ENCODE measurements at places on chromosomes 6 and 20.

DNA sequence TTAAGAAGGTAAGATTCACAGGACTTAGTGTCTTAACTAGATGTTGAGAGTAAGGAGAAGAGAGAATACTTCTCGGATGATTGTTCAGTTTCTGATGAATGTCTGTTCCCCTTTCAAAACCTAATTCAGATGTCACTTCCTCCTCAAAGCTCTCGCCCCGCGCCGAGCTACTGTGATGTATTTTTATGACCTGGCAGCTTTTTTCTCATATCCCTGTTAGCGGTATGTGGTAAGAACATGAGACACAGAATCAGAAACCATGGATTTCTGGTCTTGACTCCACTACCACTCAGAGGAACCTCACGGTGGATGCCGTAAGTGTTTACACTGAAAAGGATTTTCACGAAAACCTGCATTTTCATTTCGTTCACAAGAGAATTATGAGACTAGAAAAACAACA is 48.4 kb downstream of the CEP43 start:
- no peak for DNase-seq

GRCh38 chr6:169978615-169979161 is 227.3 kb downstream of the ERMARD start:
- DNase-seq, result no peak

DNA sequence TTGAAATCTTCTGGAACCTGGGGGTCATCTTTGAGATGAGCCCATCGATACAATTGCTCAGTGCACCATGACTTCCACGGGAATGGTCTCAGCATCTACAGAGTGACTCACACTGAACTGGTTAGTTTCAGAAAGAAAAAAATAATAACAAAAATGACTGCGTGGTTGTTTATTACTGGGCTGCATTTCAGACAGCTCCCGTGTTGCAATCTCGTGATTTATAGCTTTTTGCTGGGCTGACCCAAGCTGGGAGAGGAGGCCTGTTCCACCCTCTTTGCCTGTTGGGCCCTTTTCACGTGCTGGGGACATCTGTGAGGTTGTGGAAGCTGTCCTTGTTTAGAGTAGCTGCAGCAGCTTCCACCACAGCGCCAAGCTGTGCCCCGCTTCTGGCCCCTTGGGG is 225.5 kb downstream of the BMP7 start:
- peak; percentile 83 for DNase-seq

DNA sequence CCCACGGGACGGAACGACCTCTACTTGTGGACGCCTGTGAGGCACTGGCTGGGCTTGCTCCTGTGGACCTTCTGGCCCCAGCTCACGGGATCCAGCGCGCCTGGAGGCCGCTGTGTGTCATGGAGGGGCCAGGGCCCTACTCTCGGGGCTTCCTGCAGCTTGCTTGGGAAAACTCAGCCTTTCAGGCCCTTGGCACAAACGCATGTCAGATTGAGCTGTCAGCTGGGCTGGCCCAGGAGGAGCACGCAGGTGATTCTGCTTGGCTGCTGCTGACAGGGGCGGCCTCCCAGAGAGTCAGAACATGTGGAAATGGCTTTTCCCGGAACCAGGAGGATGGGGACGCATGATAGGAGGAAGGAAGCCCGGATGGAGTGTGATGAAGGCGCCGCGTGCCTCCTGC is 39.7 kb downstream of the TMEM181 start:
- no peak for DNase-seq

- DNase-seq, result no peak
These were observed 199.1 kb downstream of the ERMARD start for GRCh38 chr6:169950558-169950957.

DNA sequence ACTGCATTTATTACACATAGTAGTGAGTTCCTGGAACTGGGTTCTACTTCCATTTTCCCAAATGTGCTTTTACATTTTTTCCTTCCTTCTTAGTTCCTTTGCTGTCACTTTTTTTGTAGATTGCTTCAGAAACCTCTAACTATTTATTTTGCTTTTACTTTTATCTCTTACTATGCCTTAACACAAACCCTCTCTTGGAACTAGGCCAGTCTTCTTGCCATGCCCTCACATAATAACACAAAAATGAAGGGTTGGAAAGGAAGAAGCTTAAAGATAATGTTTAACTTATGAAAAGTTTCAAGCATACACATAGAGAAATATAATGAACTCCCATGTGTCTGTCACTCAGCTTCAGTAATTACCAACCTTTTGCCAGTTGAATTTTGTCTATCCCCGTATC is 27.1 kb downstream of the TOP1 start:
- DNase-seq, result no peak

DNA sequence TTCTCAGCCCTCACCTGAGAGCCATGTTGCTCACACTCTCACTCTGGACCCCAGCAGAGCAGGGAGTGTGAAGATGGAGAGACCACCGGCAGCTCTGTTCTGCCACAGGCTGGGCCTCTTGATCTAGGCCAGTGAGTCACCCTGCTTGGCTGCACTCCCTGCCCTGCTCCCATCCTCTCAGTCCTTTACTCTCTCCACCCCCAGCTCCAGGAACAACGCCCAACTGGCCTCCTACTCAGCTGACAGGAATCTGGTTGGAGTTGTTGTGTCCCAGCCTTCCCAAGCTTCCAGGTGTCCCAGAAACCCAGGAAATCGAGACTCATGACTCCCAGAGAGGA is at the start of gene PSORS1C1:
TSS of gene PSORS1C1 (plus strand) at position 260 of the 338 bp plus-strand sequence. CDS start 14,833 bp downstream, outside the sequence.
- DNase-seq, result peak; percentile 96

- no peak for DNase-seq
These were observed 7.0 kb upstream of the NINL start for GRCh38 chr20:25592135-25592852.

DNA sequence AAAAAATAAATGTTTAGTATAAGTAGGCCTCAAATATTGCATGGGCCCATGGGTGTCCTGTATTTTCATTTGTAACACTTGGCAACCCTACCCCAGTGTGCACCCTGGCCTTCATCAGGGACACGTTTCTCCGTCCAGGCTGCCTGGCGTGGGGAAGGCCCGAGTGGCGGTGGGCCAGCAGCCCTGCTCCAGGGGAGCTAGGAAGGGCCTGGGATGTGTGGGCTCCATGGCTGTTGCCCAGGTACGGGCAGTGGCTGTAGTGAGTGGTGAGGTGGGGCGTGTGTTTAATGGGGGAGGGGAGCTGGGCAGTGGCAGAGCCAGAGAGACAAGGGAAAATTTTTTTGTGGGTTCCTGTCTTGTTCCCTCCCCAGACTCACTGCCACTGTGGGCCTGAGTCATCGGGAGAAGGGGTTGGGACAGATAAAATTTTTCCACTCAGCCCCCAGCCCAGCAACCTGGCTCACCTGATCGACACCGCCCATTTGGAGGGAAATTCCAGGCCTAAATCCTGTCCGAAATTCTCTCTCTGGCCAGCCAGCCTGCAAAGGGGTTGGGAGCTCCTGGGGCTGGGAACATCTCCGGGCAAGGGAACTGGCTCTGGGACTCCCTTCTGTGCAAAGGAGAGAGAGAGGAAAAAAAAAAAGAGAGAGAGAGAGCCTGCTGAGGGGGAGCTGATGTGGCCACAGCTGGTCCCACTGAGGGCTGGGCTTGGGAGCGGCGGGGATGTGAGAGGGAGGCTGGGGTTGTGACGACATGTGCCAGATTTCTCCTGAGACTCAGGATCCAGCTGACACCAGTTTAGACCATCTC is 32.5 kb upstream of the VEGFA start:
- DNase-seq, result peak; percentile 11

- no peak for DNase-seq
These were observed 10.3 kb downstream of the SLC2A4RG start for GRCh38 chr20:63749597-63750508.

DNA sequence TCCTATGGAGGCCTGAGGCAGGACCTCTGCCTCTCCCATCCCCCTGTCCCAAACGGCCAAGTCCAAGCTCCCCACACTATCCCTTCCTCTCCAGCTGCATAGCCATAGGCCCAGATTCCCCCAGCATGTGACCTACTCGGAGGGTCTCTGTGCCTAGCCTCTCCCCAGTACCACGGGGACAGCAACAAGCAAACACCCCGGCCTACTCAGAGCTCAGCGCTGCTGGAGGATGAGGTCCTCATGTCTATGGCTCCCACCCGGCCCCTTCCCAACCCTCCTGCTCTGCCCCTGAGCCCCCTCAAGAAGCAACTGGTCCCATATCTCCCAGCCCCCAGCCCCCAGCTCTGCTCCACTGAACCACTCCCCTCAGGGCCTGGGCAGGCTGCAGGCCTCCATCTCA is 24.2 kb downstream of the RNASET2 start:
- no peak for DNase-seq

- DNase-seq, result no peak
These were observed 244.4 kb downstream of the FOXA2 start for GRCh38 chr20:22339946-22340345.

- no peak for DNase-seq
These were observed 105.0 kb upstream of the MAP3K7 start for GRCh38 chr6:90691823-90692222.

DNA sequence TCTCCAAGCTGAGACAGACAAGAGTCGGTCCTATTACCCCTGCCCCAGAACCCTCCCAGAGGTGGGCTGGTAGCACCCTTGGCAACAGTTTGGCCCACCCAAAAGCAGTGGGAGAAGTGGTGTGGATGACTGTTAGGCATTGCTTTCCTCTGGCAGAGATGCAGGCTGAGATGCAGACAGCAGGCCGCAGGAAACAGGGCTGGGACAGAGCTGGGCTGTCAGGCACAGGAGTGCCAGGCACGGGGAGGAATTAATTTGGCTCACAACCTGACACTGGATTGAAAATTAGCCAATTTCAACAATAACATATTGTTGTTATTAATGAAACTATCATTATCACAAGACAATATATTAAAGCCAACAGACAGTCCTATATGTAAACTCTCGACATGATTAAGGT is 15.7 kb upstream of the SIRT5 start:
- no peak for DNase-seq

DNA sequence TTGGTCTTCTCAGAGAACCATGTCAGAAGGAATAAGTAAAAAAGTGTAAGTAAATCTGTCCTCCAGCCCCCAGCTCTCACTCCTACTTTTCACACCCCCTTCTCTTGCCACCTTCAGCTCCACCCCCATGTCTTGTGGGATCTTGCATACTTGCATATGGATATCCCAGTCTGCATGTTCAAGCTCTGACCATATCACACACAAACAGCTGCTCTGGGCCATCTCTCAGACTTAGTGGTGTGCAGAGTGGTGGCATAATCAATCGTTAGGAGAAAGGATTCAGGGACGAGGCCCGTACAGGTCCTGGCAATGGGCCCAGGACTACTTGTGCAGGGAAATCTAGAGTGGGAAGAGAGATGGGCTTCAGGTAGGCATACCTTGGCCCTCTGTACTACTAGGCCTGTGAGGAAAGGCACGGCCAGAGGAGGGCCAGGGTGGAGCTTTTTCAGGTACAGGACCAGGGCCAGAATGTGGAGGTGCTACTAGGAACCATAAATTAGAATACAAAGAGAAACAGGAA is 112.0 kb upstream of the SGK1 start:
- DNase-seq, result no peak

- no peak for DNase-seq
These were observed 11.0 kb downstream of the ALDH8A1 start for GRCh38 chr6:134938896-134939295.

DNA sequence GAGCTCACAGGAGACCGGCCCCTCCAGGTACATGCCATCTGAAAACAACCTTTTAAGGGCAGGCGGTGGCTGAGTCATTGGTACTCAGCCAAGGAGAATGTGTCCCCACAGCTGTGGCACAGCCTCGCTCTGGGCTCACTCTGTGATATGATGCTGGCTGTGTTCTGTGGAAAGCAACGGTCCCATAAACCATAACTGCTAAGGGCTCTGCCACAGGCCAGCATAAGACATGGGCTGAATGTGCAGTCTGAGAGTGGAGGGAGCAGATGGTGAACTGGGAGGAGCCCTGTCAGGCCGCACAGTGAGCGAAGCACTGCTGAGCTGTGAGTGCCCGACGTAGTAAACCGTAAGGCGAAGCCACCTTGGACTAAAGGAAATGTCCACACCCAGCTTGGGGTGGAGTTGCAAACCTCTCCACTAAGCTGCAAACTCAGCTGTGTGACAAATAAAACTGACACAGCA is 375.8 kb downstream of the THBS2 start:
- DNase-seq, result no peak

DNA sequence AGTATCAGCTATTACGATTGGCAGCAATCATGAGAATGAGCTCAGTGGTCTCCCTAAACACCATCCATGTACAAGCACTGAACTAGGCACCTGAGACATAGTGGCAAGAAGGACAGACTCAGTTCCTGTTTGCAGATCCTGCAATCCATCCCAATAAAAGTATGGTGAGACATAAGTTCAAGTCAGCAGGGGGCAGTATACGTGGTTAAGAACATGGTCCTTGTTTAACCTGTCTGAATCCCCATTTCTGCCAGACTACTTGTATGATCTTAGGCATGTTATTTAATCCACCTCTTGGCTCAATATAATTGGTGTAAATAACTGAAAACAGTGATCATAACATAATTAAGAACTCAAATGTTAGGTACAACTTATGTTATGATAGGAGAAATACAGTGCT is 33.2 kb upstream of the PNISR start:
- no peak for DNase-seq

- DNase-seq, result no peak
These were observed 82.7 kb downstream of the THEMIS start for GRCh38 chr6:127818149-127818548.

- DNase-seq, result no peak
These were observed 20.0 kb downstream of the HLA-B start for GRCh38 chr6:31336896-31337496.

- no peak for DNase-seq
These were observed 28.1 kb downstream of the SNRNP48 start for GRCh38 chr6:7617801-7618764.

- DNase-seq, result no peak
These were observed 143.5 kb downstream of the TPBG start for GRCh38 chr6:82507112-82507511.

- DNase-seq, result no peak
These were observed 148.6 kb upstream of the ZFP64 start for GRCh38 chr20:52340036-52340634.

DNA sequence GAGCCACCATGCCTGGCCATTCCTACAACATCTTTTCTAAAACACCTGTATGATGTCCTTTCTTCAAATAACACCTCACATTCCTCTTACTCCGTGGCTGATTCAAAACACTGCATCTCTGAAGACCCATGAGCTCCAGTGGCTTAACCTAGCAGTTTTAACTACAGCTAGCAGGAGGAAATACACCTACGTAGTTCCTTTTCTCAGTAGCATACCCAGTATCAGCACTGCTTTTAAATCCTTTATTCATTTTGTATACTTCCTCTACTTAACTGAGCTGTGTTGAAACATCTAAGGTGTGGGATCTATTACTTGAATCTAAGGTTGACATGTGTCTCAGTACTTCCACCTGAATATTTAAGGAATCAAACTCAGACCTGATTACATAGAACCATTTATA is 113.6 kb upstream of the CCDC28A start:
- no peak for DNase-seq

GRCh38 chr20:58188527-58188926 is 39.9 kb downstream of the ANKRD60 start:
- no peak for DNase-seq

All from uterus (tissue), 4 donors.